ENCODE measurements at places on chromosomes 13 and 19.

DNA sequence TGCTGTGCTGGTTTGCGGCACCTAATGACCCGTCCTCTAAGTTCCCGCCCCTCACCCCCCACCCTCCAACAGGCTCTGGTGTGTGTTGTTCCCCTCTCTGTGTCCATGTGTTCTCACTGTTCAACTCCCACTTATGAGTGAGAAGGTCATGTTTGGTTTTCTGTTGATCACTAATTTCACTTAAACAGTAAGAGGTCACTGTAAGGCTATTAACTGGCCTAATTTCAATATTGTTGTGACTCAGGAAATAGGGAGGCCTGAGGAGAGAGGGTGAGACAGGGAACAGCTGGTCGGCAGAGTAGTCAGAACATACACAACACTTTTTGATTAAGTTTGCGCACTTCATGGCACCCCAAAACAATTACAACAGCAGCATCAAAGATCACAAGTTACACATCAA lies 15.6 kb downstream of the TUBGCP3 start:
- ATAC-seq: no peak

DNA sequence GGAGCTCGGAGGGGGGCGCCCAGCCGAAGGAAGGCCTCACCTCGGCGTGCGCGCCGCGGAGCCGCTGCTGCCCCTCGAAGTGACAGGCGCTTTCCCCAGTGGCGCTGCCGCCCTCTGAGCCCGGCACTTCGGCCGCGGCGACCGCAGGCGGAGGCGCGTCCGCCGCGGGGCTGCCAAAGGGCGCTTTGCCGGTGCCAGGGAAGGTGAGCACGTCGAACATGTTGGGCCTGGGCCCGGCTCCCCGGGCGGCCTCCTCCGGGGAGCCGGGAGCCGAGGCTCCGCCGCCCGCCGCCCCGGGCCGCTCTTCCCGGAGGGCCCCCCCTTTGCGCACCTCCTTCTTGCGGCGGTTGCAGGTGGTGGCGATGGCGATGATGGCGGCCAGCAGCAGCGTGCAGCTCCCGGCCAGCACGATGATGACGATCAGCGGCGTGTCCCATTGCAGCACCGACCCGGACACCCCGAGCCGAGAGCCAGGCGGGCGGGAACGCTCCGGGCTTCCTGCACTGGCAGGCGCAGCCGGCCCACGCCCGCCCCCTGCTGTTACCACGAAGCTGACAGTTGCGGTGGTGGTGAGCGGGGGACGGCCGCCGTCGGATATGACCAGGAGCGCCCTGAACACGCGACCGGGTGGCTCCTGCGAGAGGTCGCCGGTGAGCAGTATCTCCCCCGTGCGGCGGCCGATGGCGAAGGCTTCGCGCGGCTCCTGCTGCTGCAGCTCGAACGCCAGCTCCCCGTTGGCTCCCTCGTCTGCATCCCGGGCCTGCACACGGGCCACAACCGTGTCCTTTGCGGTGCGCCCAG lies 2.5 kb downstream of the PCDH8 start:
- ATAC-seq: peak; percentile 48

DNA sequence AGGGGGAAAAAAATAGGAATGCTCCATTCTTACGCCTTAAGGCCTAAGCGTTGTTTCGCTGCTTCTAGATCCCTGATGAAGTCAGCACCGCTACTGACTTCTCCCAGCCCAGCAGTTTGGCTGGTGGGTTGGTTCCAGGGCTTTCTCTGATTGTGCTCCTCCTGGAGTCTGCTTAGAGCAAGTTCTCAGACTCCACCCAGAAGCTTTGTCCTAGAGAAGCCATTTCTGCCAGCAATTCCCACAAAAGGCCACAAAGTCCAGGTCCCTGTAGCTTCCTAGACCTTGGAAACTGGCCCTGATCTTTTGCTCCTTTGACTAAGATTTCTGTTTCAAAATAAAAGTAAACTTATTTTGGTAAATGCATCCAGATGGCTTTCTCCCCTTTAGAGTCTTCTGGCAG lies 65.4 kb downstream of the KCTD12 start:
- peak; percentile 62 for ATAC-seq

DNA sequence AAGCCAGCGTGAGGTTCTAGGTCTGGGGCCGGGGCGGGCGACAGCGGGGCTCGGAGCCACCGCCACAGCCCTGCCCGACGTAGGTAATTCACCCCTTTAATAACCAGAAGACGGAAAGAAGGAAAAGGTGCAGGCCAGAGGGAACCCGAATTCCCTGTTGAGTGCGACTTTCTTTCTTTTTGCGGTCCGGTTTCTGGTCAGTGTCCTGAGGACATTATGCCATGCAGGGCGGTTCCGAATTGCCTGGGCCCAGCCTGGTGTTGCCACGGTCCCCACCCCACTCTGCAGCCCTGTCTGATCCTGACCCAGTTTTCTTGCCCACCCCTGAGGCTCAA lies 18.4 kb upstream of the TFDP1 start:
- ATAC-seq: no peak

GRCh38 chr13:73677048-73677601 lies 457.1 kb downstream of the KLF12 start:
- peak; percentile 22 for ATAC-seq

DNA sequence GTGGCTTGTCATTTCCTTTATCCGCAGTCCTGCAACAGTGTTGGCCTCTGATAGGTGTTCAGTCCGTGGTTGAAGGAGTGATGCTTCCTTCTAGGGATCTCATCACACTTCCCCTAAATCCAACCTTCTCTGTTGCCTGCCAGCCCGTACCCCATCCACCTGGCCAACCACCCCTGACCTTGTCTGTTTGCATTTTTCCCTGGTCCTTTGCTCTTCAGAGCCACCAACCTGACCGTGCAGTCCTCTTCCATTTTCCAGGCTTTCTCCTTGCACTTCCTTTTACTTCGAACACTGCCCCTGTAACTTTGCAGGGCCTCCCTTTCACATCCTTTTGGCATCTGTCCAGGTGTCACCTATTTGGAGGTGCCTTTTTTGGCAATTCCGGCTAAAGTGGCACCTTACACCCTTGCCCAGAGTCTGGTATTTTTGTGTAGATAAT lies 696 bp downstream of the ZNF460 start:
- no peak for ATAC-seq

DNA sequence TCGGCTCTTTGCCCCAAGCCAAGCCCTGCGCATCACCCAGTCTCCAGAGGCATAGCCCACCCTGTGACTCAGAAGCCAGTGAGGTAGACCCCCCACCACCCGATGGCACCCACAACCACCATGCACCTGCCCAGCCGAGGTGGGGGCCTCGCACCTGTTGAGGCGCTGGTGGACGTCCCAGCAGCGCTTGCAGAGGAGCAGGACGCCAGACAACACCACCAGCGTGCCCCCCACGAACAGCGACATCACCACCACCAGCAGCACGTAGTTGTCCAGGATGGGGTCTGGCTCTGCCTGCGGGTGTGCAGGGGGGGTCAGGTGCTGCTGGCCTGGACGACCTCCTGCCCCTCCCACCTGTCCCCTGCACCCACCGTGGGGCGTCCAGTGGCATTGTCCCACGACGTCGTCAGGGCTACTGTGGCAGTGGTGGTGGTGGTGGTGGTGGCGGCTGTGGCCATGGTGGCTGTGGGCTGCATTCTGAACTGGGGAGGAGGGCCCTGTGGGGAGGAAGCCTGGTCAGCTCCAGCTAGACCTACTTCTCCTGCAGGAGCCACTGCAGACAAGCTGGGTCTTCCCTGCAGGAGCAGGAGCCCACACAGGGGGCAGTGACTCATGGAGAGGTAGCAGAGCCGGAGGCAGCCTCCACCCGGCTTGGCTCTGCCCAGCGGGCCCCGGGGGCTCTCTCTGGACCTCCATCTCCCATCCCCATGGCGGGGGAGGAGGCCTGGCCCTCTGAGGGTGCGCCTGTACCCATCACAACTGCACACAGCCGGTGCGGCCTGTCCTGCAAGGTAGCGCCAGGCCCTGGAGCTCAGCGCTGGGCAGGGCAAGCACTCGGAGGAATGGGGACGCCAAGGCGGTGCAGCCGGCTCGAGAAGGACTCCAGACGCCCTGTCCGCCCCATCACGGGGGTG lies 1.9 kb downstream of the CBARP start:
- ATAC-seq: peak; percentile 30

- peak; percentile 32 for ATAC-seq
These were observed 694 bp downstream of the CLN5 start for GRCh38 chr13:76992548-76993001.

- ATAC-seq: no peak
These were observed 357.2 kb downstream of the SLITRK6 start for GRCh38 chr13:85441975-85442374.

GRCh38 chr13:24511816-24512196 lies 772 bp downstream of the PARP4 start:
- no peak for ATAC-seq

DNA sequence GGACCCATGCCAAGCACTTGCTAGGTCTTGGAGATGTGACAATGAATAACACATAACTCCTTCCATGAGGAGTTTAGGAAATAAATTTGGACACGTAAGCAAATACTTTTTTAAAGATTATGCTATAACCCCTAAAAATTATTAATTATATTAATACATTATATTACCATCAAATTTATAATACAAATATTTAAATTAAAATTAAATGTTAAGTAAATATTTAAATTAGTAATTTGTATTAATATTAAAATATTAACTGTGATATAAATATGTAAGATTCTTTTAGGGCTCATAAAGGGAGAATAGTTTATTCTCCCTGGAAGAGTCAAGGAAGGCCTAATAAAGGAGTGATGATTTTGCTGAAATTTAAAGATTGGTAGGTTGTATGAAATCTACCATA lies 121.1 kb downstream of the RAP2A start:
- no peak for ATAC-seq

GRCh38 chr19:4373013-4373367 lies 27.4 kb downstream of the SH3GL1 start:
- ATAC-seq: no peak

- ATAC-seq: peak; percentile 15
These were observed 7.1 kb downstream of the HNRNPM start for GRCh38 chr19:8451885-8452284.

DNA sequence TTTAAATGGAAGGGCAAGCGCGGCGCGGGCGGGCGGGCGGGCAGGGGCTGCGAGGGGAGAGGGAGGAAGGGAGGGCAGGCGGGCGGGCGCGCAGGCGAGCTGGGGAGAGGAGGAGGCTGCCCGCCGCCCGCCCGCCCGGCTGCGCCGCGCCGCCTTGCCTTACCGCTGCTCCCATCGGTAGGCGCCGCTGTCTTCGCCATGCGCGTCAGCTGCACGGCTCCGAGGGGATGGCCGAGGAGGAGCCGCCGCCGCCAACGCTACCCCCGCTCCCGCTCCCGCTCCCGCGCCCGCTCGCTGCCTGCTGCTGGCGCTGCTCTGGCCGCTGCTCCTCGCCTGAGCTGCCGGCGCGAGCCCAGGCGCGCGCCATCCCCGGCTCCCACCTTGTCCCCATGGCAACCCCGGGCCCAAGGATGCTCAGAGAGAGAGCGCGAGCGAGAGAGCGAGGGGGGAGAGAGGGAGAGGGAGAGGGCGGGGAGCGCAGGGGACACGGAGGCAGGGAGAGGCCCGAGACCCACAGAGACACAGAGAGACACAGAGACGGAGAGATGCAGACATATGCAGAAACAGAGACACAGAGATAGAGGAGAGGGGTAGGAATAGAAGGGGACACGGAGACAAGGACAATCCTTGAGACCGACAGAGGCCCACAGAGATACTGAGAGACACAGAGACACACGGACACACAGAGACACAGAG lies 40.3 kb downstream of the DEDD2 start:
- peak; percentile 97 for ATAC-seq

GRCh38 chr19:1401138-1401888 lies at the start of gene GAMT:
Gene GAMT, minus strand, starts transcription at chr19:1401542. Its CDS starts 66 bp downstream, at chr19:1401476.
- peak; percentile 83 for ATAC-seq

- ATAC-seq: no peak
These were observed 6.3 kb downstream of the PLEKHF1 start for GRCh38 chr19:29671393-29672160.

- peak; percentile 30 for ATAC-seq
These were observed 591 bp downstream of the DOHH start for GRCh38 chr19:3499738-3500428.

GRCh38 chr19:6970021-6970420 lies 51.2 kb downstream of the MBD3L2B start:
- no peak for ATAC-seq

GRCh38 chr19:17718550-17718946 lies 732 bp upstream of the MAP1S start:
- no peak for ATAC-seq

DNA sequence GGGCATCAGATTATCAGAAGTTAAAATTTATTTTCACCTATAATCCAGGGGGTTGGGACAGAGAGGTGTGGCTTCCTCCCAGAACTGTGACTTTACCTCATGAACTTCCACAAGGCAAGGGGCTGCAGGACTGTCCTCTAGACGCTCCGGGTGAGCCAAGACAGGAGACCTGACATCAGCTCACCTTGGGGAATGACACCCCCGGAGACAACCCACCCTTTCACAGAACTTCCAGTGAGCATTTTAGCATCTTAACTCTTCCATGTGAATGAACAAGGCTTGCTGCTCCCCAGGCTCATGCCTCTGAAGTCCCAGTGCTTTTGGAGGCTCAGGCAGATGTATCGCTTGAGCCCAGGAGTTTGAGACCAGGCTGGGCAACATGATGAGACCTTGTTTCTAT lies 29.4 kb upstream of the TFDP1 start:
- ATAC-seq: no peak

- ATAC-seq: peak; percentile 7
These were observed 22.4 kb downstream of the OLFM2 start for GRCh38 chr19:9914001-9914314.

GRCh38 chr19:50791594-50792271 lies 1.5 kb downstream of the ACP4 start:
- peak; percentile 9 for ATAC-seq

DNA sequence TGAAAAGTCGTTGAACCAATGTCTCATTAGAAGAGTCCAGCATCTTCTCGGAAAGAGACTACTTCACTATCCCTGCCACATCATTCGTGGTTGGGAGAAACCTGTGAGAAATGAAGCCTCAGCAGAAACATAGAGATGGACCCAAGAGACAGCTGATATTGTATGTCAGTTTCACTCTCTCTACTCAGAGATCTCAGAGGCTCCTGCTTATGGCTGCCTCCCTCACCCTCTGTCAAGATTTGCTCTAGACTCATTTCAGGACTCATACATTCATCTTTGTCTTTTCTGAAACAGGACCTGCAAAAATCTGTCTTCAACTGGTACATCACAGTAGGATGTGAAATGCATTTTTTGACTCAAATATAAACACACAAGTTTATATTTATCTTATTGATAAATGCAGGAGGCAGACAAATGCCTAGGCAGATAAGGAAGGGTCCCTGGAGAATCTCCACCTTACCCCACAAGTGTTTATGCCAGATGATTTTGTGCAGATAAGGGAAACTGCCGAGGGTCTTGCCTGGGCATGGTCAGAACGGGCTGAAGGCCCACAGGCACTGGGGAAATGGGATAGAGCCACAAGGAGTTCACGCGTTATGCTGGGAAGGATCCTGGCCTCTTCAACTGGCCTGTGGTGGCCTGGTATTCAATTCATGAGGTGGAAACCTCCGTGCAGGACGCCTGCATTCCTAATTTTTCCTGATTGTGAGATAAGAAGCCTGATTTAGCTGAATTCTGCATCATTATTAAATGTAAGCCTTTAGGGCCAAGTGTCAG lies 1834.0 kb upstream of the PCDH20 start:
- ATAC-seq: no peak

- no peak for ATAC-seq
These were observed 53.3 kb upstream of the RAP2A start for GRCh38 chr13:97380696-97381095.

GRCh38 chr13:112873851-112874750 lies 94.9 kb upstream of the MCF2L start:
- ATAC-seq: peak; percentile 97

GRCh38 chr19:31553846-31554215 lies 204.6 kb upstream of the TSHZ3 start:
- ATAC-seq: no peak

All from SK-N-SH treated with all-trans-retinoic acid at 6 μM for 48 hours (cell line).